Naive B cell (primary cell): ENCODE measurements at places on chromosomes 11 and 22.
A peak's percentile ranks its signal among the peaks of the same experiment; 100 is the strongest.

GRCh38 chr11:1767399-1768140, 3.8 kb upstream of the CTSD start:
- no peak for DNase-seq

DNA sequence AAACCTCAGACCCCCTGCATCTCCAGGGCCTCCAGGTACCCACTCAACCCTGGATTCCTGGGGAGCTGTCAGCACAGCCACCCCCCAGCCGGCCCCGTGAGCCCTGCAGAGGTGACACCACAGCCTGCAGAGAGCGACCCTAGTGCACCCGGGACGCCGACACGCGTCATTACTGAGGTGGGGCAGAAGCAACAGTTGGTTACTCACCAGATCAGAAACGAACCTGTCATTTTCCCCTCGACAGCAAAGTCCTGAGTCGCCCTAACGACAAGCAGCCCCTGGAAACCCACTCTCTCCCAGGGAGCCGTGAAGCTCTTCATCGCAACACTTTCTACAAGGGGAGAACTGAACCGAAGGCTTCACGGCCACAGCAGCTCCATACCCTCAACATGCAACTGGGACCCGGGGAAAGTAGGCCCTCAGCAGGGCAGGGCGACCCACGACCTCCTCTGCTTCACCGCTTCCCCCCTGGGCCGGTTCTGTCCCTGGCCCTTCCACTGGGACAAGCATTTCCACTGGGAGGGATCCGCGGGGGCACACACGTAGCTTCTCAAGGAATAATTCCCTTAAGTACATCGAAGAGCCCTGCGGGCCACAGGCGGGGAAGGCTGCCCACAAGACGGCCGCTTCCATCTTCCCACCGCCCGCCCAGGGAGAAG, 1.6 kb downstream of the BRD1 start:
- no peak for DNase-seq

- DNase-seq, result no peak
These were observed 59.4 kb upstream of the CD44 start for GRCh38 chr11:35079611-35080010.

DNA sequence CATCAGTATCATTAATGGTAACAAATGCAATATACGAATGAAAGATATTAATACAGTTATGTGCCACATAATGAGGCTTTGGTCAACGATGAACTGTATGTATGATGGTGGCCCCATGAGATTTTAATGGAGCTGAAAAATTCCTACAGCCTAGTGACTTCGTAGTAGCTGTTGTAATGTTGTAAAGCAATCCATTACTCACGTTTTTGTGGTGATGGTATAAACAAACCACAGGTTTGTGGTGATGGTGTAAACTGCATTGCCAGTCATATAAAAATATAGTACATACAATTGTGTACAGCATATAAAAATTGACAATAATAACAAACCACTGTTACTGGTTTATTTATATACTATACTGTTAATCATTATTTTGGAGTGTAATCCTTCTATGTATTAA, 27.4 kb upstream of the GRIA4 start:
- DNase-seq, result no peak

DNA sequence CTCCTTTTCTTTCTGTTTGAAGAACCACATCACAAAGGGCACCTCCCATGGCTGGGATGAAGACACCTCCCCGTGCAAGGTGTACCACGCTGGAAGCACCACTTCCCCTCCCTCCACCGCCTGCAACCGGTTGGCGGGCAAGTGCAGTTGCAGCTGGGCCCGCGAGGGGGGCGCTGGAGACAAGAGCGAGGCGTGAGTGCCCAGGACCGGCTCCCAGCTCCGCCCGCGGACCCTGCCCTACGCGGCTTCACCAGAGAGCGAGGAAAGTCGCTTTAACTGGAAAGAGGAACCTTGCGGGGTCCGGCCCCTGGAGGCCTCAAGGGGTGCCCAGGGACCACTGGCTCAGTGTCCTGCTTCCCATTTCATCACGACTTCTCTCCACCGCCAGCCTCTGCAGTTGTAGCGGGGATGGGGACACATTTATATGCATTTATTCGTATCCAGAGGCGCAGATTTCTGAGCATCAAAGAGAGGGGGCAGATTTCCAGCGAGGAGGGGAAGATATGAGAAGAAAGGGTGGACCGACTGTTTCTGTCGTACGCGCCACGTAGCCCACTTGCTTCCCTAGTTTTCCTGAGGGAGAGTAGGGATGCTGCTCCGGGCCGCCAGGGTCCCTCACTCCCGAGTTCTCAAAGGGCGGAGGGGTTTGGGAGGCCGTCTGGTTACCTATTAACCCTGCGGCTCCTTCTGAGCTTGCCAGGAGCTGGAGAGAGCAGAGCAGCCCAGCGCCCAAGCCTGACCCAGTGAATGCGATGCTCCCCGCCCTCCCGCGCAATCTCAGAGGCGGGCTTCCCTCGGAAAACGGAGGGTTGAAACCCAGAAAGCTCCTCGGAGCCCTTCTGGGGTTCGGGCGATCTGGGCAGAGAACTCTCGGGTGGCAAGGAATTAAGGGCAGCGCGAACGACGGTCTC, 3.5 kb downstream of the ESAM start:
- DNase-seq, result peak; percentile 76

DNA sequence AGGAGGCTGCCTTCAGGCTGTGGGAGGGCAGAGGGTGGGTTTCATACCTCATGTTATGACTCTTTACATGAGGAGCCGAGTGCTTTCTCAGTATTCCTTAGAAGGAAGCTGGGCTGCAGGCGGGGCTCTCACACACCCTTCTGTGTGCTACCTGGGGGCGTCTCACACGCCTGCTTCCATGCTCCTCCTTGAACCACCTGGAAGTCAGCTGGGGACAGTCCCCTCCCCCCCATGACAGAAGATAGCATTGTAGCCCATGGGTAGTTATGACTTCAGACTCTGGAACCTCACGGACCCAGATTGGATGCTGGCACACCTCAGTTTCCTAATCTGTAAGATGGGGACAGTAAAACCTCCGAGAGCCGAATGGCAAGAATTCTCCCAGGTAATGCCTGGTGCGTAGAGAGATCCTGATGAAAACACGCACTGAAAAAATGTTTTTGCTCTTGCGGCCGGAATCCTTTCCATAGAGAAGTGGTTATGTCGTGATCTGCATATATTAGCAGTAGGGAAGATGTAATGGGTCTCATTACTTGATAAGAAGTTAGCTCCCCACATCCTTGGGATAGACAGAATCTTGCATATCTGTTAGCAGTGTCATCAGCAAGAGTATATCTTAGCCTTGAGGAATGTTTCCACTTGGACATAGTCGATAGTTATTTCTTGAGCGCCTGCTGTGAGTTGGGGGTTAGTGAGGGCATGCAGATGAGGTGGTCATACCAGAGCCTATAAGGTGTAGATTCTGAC, 4.9 kb downstream of the DAGLA start:
- DNase-seq, result no peak

- DNase-seq, result no peak
These were observed 1336.4 kb downstream of the TBC1D22A start for GRCh38 chr22:48098921-48099245.

DNA sequence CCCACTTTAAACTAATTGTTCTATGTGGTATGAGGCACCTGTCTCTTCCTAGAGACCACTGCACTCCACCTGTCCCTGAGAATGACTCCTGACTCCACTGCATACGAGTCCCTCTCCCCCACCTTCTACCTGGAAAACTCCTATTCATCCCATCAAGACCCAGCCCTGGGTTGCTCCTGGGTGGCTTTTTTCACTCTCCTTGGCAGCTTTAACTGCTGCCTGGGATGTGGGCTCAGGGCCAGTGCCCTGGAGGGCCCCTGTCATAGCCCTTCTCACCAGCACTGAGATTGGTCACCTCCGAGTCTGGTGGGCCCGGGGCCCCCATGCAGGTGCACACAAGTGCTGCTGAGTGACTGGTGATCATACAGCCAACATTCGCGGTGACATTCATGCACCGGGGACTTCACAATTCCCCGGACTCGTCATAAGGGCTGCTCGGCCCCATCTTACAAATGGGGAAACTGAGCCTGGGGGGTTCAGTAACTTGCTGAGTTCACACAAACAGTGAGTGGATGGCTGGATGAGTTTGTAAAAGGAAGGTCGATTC, 25.9 kb upstream of the TOLLIP start:
- DNase-seq, result no peak

GRCh38 chr22:20890975-20891374, 26.2 kb upstream of the CRKL start:
- no peak for DNase-seq

- no peak for DNase-seq
These were observed 276.8 kb downstream of the BRD1 start for GRCh38 chr22:49550766-49551362.

DNA sequence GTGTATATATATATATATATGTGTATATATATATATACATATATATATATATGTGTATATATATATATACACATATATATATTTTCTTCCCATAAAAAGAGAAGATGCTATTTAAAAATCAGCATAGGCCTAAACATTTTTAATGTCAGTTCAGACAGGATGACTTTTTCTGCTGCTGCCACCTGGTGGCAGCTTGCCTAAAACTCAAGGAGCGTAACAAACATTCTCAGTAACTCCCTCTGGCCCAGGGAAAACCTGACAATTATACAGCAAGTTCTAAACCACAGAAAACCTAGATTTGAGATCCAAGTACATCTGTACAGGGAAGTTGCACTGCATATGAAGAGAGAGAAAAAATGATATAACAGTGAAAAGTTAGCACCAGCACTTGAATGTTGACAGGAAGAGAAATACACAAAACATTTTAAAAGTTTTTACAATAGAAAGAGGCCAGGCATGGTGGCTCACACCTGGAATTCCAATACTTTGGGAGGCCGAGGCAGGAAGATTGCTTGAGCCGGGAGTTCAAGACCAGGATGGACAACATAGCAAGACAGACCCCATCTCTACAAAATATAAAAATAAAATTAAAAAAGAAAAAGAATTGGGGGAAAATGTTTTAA, 16.6 kb downstream of the OR8A1 start:
- DNase-seq, result peak; percentile 12
